A549 (cell line): ENCODE measurements at places on chromosomes 16 and 17.

DNA sequence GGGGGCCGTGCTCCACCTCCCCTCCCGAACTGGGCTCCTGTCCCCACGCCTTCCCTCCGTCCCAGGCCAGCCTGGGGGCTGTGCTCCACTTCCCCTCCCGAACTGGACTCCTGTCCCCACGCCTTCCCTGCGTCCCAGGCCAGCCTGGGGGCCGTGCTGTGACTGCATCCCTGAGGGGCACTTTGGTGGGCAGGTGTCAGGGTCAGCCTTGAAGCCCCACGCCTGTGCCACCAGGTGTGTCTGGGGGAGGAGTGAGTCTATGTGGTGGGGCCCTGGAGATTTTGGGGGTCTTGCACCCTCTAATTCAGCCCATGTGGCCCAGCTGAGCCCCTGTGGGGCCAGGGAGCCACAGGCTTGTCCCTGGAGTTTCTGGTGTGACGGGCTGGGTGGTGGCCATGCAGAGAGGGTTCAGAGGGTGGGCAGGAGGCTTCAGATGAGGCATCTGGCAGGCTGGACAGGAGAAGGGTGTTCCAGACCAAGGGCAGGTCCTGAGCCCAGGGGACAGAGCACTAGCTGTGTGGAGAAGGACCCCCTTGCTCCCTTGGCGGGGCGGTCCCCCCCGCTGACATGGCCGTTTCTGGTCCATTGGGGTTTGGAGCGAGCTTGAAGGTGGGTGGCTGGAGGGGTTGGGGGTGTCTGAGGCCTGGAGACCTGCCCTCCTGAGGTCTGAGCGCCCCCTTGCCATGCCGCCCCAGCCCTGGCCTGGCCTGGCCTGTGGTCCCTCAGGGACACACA is 8.2 kb downstream of the NHERF2 start:
- no peak for DNase-seq

DNA sequence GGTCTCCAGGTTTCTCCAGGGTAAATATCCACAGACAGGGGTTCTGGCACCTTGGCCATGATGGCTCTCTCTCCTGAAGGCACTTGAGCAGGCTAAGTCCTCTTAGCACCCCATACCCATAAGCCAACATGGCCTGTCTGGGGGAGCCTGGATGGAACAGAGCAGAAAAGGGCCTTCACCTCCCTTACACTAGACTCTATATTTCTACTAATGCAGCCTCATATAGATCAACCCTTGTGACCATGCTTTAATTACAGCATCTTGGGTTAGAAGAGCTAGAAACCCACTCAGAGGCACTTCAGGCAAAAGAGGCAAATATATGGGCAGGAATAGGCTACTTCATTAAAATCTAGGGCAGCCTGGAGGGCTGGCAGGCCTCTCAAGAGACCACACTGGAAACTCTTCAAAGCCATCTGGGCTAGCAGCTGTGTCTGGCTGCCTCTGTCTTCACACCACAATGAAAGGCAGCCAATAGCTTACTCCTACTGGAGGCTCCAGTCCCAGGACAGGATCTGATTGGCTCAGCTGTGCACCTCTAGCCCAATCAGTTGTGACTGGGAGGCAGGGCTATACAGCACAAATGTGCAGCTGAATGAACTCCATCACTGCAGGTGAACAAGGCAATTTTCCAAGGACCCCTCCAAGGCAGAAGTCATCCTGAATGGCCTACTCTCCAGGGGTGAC is 4.7 kb upstream of the CDT1 start:
- peak; percentile 45 for DNase-seq

DNA sequence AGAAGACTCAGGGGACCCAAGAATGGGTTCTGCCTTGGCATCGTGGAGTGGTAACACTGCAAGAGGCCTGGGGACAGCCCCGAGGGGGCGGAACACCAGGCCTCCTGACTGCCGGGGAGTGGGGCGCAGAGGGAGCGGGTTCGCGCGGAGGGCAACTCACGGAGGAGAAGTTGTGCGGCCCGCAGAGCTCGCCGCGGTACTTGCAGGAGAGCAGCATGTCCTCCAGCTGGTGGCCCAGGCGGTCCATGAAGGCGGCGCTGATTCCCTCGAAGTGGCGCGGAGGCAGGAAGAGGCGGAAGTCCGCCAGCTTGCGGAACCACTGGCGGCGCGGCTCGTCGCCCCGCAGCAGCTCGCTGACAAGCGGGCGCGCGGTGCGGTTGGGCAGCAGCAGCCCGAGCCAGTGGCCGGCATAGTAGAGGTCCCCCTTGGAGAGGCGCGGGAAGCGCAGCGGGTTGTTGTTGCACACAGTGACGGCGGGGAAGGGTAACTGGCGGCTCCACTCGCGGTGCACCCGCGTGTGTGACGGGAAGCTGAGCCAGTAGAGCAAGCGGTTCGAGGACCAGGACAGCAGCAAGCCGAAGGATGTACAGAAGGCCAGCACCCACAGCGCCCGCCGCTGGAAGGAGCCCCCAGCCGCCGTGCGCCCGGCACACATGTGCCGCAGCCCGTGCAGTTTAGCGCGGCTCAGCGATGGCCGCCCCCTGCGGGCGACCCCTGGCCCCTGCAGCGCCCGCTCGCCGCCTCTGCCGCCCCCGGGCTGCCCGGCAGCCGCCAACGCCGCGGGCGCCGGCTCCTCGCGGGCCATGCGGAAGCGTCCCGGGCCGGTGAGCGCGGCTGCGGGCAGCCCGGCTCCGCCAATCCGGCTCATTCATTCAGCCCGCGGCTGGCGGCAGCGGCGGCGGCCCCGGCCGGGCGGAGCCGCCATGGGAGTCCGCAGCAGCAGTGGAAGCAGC is 1.6 kb downstream of the ASIC2 start:
- DNase-seq: peak; percentile 26

- DNase-seq: peak; percentile 83
Measured at GRCh38 chr17:57889892-57890856, 40.3 kb upstream of the MRPS23 start.

- DNase-seq: peak; percentile 93
Measured at GRCh38 chr16:3690470-3690928, 26.8 kb downstream of the TRAP1 start.

DNA sequence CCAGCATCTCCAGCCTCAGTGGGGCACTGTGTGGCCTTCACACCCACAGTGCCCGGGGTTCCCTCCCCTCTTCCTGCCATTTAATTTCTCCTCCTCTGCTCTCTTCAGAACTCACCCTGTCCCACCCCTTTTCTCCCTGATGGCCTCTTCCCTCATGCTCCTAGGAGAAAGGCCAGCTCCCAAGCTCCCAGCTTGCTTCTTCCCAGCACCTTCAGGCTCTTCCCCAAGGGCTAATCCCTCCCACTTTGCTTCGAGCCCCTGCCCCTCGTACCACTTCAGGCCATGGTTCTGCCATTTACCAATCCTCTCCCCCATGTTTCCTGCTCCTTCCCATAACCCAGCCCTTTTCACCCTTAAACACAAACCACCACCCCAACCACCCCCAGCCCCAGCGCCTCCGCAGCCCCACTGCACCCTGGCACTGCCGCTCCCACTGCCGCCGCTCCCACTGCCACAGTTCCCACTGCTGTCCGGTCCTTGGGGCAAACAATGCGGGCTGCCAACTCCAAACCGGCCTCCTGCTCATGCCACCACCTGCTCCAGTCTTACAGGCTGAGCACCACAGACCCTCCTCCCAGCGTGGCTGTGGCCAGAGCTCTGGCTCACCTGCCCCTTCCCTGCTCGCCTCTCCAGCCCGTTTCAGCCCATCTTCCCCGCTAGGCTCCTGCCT is 28.6 kb downstream of the ADAM11 start:
- DNase-seq: no peak

- no peak for DNase-seq
Measured at GRCh38 chr16:30335598-30336474, 19.3 kb downstream of the CD2BP2 start.

- DNase-seq: peak; percentile 85
Measured at GRCh38 chr17:45218895-45219661, 2.6 kb upstream of the FMNL1 start.

DNA sequence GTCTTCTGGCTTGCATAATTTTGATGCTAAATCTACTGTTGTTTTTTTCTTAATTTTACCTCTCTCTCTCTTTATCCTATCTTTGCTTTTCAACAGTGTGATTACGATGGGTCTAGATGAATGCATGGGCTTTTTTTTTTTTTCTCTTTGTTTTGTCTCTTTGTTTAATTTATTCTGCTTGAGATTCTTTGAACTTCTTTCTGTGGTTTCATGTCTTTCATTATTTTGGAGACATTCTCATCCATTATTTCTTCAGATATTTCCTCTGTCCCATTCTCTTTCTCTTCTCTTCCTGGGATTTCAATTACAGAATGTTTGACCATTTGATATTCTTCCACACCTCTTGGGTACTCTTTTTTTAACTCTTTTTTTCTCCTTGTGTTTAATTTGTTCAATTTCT is 52.3 kb downstream of the CCDC182 start:
- DNase-seq: no peak

GRCh38 chr16:66263168-66263972 is 103.1 kb upstream of the CDH5 start:
- no peak for DNase-seq

DNA sequence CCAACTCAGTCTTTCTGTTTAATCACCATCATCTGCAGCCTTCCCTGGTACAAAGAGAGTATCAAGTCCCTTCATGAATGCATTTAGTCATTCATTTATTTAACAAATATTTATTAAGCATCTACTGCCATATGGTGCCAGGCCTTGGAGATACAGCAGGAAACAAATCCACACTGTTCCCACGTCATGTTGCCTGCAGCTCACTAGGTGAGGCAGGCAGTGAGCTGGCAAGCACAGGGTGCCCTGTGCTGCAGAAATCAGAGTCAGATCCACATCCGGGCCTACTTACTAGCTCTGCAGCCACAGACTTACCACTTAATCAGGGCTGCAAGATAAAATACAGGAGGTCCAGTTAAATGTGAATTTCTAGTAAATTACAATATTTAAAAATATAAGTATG is 38.5 kb upstream of the CES5A start:
- no peak for DNase-seq
